Urinary bladder (tissue), 4 donors: ENCODE measurements at places on chromosomes 3 and 15.
A peak's percentile ranks its signal among the peaks of the same experiment; 100 is the strongest.

- DNase-seq = no peak
These were observed 48.0 kb upstream of the MEX3B start for GRCh38 chr15:82093774-82094211.

- no peak for DNase-seq
These were observed 56.2 kb downstream of the FHIT start for GRCh38 chr3:61194892-61195538.

DNA sequence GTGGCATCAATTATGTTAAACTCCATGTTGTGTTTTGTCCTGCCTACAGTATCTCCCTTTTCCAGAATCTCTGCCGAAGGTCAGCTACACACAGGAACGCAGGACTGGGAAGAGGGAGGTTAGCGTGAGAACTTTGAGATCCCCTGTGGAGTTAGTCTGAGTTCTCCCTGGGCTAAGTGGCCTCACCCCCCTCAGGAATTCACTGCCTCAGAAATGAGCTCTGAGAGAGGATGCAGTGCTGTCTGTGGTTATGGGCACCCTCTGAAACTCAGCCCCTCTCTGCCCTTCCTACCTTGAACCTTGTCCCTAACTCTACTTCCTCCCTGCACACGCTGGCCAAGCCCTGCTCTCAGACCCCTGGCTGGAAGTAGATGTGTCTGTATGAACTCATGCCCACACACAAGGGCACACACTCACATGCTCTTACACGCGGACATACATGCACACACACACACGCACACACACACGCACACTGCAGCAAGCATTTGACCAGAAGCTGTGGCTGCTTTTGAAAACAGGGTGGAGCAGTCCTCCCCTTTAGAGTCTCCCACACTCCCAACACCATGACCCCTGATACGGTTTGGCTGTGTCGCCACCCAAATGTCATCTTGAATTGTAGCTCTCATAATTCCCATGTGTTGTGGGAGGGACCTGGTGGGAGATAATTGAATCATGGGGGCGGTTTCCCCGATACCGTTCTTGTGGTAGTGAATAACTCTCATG lies 5.3 kb upstream of the VIPR1 start:
- no peak for DNase-seq

GRCh38 chr3:143674100-143674968 lies 173.9 kb downstream of the SLC9A9 start:
- peak; percentile 53 for DNase-seq

DNA sequence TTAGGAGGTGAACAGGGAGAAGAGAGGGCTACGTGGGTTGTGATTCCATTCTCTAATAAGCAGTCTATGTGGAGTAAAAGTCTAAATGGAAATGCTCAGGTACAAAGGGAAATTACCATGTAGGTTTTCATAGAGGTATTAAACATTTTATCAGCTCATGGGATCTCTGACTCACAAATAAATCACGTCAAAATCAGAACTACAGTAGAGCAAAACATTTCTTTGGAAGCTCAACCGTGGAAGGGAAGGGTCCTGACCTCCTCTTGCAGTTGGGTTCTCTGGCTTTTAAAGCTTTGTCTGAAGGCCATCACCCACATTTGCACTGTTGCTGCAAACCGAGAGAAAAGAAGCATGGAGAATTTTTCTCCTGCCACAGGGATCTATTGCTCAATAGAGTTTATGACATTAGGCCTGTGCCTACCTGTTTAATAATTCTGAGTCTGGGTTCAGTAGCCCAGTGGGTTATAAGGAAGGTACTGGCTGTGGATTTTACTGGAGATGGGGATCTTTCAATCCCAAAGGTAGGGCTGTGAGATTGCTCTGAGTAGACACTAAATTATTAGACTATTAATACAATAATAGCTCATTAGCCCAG lies 24.2 kb upstream of the PGPEP1L start:
- no peak for DNase-seq

- no peak for DNase-seq
These were observed 544.1 kb downstream of the TUSC7 start for GRCh38 chr3:117253636-117254035.

DNA sequence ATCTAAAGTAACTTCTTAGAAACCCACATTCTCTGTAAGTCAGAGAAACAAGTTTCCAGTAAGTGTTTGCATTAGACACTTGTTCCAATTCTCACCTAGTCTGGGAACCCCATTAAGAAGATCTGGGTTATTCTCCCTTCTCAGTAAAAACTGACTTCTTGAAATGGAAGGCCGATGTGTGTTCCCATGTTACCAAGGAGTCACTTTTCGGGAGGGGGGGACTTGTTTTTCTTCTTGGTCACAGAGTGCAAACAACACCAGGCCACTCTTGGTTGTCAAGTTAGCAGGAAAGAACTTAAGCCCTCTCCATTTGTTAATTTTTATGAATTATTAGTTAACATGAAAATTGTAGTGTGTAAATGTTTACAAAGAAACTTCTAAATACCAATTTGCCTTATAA lies 55.6 kb downstream of the ITPR1 start:
- no peak for DNase-seq

DNA sequence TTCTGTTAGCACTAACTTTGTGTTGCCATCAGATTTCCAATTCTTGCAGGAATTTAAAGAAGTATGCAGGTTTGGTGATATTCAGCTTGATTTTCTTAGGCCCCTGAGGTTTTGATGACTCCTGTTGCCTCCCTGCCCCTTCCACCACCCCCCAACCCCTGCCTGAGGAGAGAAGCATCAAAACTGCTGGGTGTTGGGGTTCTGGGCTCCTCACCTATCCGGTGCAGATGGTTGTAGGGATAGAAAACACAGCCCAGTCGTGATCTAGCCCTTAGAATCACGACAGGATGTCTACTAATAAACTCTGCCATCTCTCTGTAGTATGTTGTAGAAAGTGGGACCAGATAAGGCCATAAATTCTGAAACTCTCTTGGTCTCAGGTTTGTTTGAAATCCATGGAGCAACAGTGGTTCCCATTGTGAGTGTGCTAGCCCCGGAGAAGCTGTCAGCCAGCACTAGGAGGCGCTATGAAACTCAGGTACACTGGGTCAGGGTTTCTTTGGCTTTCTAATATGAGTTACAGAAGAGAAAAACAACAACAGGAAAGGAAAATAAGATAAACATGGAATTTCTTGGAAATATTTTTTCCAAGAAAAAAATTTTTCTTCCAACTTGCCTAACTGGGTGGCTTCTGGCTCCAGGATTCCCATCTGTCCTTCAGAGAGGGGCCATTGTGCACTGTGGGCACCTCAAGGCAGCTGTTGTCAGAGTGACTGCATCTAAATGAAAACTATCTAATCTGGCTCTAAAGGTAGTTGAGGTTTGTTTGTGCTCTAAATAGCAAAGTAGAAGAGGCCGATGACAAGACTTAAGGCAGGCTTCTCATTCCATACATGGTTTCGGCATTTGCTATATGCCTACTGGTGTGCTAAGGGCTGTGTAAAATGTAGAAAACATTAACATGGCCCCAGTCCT lies 8.7 kb downstream of the SRP14 start:
- DNase-seq = no peak

- no peak for DNase-seq
These were observed 269.0 kb downstream of the ZNF621 start for GRCh38 chr3:40793730-40794129.

DNA sequence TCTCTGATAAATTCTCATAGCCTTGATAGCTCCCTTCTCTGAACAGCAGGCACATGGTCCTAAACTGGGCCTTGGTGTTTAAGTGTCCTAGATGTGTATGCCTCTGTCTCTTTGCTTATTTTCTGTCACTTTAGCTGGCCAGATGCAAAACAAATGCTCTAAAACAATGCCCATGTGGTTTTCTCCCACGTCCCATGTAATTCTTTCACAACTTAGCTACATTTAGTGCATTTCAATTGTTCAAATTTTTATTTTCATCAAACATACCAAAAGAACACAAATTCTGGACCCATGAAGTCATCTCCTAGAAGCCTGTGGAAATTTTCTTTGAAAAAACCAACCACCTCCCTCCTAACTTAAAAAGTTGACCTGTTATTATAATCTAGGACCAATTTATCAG lies 491.3 kb upstream of the AGTR1 start:
- no peak for DNase-seq

DNA sequence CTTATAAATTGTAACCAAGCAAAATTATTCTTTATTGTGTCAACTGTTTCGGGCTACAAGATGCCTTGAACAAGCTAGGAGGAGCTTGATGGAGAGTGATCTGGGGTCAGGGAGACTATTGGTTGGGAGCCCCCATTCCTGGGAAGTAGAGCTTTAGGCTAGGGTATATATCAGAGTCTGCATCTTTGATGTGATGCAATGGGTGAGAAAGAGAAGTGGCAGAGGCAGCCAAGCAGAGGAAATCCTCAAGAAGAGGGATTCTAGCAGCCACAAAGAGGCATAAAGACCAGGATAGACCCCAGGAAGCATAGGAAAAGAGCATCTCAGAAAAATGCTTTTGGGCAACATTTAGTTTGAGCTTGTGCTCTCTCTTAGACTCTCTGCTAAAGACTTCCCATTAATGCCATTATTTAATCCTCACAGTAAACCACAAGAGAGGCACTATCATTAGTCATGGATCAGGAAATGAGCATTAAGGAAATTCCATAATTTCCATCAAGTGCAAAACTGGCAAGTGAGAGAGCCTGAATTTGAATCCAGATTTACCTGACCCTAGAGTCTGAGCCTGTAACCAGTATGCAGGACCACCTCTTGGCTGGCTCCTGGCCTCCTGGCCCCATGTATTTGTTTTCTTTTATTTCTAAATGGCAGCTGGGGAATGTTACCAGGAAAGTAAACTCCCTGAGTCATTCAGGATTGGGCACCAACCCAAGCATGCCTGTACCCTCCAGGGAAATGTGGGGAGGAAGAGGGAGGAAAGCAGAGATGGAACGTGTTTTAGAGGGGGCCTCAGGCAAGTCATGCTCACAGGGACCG lies 118.7 kb downstream of the RPL22L1 start:
- no peak for DNase-seq

- DNase-seq = no peak
These were observed 49.6 kb downstream of the SHQ1 start for GRCh38 chr3:72798552-72799195.

DNA sequence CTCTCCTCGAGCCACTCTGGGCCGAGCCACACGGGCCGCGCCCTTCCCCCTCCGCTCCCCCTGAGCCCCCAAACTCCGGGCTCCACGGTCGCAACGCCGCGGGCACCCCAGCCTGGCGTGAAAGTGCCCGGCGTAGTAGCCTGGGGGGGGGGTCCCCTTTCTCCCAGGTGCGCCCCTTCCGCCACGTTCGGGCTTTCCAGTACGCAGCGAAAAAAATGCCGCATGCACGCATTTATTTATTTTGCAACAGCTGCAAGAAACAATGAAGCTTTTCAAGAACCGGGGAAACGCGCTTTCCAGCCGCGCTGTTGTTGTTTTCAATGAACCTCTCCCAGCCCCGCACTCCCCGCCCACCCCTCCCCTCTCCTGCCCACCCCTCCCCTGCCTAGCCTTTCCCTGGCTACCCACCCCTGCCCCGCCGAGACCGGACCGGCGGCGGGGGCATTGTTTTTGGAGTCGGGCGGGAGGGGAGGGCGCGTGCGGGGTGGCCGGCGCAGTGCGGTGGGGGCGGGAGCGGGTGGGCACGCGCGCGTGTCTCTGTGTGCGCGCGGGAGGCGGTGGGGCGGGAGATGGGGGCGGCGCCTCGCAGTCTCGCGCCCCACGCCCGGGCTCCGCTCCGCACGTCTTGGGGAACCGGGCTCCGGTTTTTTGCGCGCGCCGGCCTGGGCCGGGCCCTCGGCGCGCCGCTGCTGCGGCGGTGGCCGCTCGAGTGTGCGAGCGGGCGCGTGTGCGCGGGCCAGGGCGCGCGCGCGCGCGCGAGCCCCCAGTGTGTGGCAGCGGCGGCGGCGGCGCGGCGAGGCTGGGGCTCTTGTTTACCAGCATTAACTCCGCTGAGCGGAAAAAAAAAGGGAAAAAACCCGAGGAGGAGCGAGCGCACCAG lies at the start of gene IGF1R:
IGF1R (plus strand) TSS at position 766 of the 880 bp plus-strand sequence. CDS start 1,043 bp downstream, outside the sequence.
- DNase-seq = no peak

DNA sequence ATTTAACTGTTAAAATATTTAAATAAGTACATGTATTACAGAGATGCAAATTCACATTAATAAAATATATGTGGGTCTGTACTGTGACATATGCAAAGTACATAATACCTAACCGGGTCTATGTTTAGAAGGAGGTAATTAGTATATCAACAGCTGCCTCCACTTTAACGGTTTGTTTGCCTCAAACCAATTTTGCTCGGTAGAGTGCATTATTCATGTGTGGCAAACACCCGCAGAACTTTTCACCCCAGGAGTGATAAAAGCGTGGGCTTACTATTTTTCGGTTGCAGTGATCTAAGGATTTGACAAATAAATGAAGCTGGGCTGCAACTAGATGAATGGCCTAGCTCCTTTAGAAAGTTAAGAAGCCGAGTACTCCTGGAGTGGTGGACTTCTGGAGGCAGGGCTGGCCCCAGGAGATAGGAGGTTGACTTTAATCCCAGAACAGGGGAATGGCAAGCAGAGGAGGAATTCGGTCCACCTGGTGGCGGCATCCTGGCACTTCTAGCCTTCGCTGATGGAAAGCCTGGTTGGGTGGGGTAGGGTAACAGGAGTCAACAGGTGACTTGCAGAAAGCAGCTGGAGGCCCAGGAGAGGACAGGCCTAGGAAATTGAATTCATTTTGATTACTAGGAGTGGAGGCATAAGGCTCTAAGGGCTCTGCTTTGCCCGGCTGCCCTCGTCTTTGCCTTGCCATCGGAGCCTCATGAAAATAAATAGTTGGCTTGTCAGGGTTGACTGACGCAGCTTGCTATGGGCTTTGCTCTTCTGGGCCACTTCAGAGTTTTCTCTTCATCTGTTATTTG lies 2.4 kb downstream of the SLCO3A1 start:
- no peak for DNase-seq
